ENCODE measurements at places on chromosomes 7 and 10.

DNA sequence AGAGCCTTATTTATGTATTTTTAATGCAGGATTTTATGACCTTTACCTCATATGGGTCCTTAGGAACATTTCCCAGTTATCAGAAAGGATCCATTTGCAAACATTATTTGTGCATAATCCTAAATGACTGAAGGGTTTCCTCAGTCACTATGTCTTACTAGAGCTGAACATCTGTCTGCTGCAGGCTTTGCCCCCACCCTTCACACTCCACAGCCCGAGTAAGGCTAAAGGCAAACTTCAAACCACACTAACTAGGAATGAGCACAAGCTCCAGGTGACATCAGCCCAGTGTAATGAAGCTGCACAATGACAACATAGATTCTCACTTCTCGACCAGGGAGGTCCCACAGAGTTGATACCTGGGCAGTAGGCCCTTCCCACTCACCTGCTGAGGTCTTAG lies 491.3 kb upstream of the MKI67 start:
- H3K27ac ChIP-seq: no peak overlapping the region
- no peaks in the 10 kb centered on the region for H3K27me3 ChIP-seq
- no peaks in the 10 kb centered on the region for H3K36me3 ChIP-seq
- DNase-seq: no peak

DNA sequence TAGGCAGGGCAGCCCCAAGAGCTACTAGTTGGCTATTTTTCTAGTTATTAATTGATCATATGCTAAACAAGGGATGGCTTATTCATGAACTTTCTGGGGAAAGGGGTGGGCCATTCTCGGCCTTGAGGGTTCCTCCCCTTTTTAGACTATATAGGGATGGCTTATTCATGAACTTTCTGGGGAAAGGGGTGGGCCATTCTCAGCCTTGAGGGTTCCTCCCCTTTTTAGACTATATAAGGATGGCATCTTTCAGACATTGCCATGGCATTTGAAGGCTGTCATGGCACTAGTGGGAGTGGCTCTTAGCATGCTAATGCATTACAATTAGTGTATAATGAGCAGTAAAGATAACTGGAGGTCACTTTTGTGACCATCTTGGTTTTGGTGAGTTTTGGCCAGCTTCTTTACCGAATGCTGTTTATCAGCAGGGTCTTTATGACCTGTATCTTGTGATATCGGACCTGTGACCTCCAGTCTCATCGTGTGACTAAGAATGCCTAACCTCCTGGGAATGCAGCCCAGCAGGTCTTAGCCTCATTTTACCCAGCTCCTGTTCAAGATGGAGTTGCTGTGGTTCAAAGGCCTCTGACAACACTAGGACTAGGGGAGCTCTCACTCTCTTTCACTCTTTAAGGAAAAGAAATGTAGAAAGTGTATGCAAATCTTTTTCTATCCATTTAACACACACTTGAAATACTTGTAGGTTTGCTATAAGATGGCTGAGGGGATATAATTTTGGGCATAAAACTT lies 7.8 kb downstream of the FHIP2A start:
- no peak for DNase-seq
- no peak overlapping the region for H3K4me3 ChIP-seq
- no peaks in the 10 kb centered on the region for H3K27me3 ChIP-seq
- H3K36me3 ChIP-seq: peaks cover 30% of the 10 kb centered on the region

DNA sequence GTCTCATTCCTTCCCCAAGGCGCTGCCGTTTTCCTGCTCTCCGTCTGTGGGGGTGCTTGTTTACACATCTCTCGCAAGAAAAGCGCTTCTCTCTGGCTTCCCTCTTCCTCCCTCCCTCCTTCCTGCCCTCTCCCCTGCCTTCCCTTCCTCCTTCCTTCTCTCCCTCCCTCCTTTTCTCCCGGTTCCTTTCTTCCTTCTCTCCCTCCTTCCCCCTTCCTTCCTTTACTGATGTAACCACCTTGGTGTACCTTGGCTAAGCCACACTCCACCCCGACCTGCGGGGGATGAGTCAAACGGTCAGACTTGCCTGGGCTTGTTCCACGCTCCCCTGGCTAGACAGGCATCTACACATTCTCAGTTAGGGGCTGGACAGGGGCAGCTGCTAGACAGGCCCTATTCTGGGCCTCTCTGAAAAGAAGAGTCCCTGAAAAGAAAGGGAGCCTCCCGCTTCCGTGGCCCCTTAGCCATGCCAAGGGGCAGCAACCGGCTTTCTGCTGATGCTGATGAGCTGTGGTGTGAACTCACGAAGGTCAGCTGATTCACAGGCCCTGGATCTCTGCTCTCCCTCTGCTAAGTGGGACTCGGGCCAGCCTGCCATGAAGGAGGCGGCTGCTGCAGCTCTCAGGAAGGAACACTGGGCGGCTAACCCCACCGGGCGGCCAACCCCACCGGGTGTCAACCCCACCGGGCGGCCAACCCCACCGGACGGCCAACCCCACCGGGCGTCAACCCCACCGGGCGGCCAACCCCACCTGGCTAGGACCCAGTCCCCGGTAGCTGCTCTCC lies 216.8 kb downstream of the TCERG1L start:
- no peak for DNase-seq
- no peak overlapping the region for H3K4me3 ChIP-seq
- H3K27ac ChIP-seq: no peak overlapping the region
- no peaks in the 10 kb centered on the region for H3K27me3 ChIP-seq
- H3K4me1 ChIP-seq: no peaks in the 10 kb centered on the region
- H3K36me3 ChIP-seq: no peaks in the 10 kb centered on the region

DNA sequence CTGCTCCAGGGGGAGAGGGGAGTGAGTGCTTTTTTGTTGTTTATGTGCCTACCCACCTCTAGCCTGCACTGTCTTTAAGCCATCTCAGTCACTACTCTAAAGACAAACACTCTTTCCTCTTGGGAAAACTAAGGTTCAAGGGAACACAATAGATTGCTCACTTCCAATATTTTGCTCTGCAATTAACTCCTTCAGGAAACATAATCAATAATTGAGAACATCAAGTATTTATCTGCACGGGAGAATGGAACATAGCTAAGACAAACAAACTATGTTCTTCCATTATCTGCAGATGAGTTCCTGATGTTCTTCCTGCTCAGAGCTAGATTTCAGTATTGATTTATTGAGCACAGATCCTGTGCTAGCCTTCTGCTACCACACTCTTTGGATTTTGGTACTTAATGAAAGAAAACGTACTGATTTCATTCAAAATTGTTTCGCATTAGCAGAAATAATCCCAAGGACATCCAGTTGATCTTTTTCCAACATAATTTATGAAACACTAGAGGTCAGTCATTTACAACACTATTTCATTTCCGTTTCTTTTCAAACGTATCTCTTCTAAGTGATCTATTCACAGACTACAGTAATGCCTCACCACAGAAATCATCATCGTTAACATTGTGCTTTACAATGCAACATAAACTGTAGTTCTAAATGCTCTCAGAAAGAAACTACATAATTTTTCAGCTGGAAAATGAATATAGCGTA lies 8.3 kb downstream of the NEBL start:
- no peaks in the 10 kb centered on the region for H3K27me3 ChIP-seq
- DNase-seq: no peak
- no peaks in the 10 kb centered on the region for H3K36me3 ChIP-seq
- no peak overlapping the region for H3K4me3 ChIP-seq
- H3K27ac ChIP-seq: no peak overlapping the region
- no peaks in the 10 kb centered on the region for H3K4me1 ChIP-seq

GRCh38 chr7:77455321-77455720 lies 39.2 kb upstream of the GSAP start:
- H3K4me3 ChIP-seq: no peak overlapping the region
- H3K27ac ChIP-seq: no peak overlapping the region
- DNase-seq: peak; percentile 66
- H3K27me3 ChIP-seq: no peaks in the 10 kb centered on the region
- H3K4me1 ChIP-seq: peaks cover 19% of the 10 kb centered on the region
